Activated CD4-positive, alpha-beta T cell treated with anti-CD3 and anti-CD28 coated beads, Interleukin-2, amount 10 ng/mL, durations not matched to agents 7 days and 5 days (primary cell): ENCODE measurements at places on chromosomes 7 and 10.
A peak's percentile ranks its signal among the peaks of the same experiment; 100 is the strongest.

DNA sequence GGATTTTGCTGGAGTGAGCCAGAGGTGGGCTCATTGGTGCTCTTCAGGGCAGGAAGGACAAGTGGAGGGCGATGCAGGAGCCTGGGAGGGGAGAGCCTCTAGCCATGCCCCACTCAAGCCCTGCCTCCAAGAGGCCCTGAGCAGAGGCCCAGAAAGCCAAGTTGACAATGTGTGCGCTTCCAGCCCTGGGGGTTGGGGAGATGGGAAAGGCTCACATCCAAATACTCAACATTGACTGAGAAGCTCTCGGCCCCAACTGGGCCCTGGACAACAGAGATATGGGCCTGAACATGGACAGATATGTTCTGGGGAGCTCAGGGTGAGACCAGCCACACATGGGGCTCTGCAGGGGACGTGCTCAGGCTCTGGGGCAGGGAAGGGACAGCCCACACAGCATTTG is 39.0 kb downstream of the FRMPD2 start:
- no peak for DNase-seq

DNA sequence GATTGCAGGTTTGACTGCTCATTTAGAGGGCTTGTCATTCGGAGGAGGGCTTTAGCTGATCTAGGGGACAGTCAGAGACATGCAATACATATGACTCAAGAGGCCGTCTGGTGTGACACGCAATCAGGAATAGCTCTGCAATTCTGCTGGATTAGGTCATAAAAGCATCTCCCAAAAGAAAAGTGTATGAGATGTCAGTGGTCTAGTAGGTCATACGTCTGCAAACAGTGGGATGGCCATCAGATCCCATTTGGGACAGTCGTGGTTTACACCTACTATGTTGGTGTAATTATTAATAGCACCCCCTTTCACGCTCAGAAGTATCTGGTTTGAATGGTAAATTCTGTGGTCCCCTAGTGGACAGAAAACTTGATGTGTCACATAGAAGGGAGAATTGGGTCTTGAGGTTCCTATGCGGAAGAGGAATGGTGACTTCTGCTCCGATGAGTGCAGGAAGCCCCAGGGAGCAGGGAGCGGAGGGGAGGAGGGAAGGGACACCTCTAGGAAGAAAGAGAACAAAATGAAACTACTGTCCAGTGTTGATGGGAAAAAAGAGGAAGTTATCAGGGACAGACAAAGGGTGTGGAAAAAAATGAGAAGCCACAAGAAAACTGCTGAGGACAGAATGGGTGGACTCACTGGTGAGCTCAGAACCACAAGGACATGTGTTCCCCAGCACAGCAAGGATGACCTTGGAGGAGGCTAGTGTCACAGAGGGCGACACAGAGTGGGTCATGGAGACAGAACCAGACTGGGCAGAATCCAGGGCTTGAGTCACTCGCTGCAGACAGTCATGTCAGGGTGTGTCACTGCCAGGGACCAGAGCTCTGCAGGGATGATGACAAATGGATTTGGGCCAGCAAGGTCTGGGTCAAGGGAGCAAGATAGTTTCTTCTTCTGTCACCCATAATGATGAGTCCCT is 59.9 kb downstream of the MAP3K8 start:
- no peak for DNase-seq

DNA sequence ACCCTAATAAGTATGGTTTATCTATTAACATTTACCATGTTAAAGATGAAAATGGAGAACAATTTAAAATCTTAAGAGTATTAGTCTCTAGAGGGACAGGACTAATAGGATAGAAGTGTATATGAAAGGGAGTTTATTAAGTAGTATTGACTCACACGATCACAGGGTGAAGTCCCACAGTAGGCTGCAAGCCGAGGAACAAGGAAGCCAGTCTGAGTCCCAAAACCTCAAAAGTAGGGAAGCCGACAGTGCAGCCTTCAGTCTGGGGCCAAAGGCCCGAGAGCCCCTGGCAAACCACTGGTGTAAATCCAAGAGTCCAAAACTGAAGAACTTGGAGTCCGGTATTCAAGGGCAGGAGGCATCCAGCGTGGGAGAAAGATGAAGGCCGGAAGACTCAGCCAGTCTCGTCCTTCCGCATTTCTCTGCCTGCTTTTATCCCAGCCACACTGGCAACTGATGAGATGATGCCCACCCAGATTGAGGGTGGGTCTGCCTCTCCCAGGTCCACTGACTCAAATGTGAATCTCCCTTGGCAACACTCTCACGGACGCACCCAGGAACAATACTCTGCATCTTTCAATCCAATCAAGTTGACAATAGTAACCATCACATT is 140.8 kb upstream of the FAM20C start:
- DNase-seq = no peak

- no peak for DNase-seq
Measured at GRCh38 chr7:56063500-56063881, 595 bp upstream of the SUMF2 start.

- DNase-seq = no peak
Measured at GRCh38 chr10:96342402-96342801, 16.4 kb downstream of the OPALIN start.

DNA sequence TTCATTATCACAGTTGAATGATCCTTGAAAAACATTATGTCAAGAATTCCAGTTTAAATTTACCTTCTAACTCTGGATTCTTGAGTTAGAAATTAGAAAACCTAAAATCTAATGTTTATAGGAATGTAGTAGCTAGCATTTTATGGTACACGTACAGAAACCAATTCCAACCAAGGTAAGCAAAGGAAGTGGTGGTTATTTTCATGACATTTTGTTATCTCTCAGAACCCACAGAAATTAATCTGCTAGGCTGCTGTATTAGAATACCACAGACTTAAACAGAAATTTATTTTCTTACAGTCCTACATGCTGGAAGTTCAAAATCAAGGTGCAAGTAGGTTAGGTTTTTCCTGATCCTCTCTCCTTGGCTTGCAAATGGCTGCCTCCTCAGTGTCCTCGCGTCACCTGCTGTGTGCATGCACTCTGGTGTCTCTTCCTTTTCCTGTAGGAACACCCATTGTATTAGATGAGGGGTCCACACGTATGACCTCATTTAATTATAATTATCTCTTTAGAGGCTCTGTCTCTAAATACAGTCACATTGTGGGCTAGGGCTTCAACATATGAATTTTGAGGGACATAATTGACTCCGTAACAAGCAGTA is 8.5 kb upstream of the CSTF2T start:
- DNase-seq = no peak

- no peak for DNase-seq
Measured at GRCh38 chr10:125700355-125700911, 17.5 kb upstream of the TEX36 start.

GRCh38 chr10:19421674-19422073 is 373.1 kb downstream of the MALRD1 start:
- DNase-seq = no peak

DNA sequence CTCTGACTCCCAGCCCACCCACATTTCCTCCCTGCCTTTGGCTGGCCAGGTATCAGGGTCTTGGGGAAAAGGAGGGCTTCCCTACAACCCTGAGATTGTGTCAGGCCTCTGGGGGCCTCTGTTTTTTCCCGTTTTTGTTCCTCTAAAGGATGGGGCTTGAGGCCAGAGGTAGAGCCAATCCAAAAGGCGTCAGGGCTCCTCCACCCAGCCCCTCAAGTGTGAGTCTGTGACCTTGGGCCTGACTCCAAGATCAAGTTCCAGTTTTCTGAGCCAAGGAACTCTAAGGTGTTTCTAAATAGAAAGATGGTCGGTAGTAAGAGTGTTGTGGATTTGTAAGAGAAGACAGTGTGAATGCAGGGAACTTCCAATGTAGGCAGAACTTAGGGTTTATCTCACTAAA is 6.6 kb downstream of the EEPD1 start:
- DNase-seq = no peak

DNA sequence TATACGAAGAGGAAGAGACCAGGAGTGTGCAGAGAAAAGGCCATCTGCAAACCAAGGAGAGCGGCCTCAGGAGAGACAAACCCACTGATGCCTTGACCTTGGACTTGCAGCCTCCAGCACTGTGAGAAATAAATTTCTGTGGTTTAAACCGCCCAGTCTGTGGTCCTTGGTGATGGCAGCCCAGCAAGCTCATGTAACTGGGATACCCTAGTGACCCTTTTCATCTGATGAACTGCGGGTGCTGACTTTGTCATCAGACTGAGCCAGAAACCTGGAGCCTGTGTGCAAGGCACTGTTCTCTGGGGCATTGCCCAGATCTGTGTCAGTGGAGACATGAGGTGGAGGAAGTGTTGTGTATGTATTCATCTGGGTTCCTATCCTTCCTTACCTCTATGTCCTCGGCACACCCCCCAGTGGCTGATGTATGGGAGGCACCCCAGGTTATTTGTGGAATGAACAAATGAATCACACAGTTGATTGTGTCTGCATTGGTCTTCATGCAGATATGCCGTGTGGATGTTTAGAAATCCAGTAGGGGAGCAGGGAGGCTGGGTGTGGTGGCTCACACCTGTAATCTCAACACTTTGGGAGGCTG is 64.5 kb upstream of the BTBD16 start:
- no peak for DNase-seq

- no peak for DNase-seq
Measured at GRCh38 chr7:78399033-78399769, 600.6 kb downstream of the PHTF2 start.

DNA sequence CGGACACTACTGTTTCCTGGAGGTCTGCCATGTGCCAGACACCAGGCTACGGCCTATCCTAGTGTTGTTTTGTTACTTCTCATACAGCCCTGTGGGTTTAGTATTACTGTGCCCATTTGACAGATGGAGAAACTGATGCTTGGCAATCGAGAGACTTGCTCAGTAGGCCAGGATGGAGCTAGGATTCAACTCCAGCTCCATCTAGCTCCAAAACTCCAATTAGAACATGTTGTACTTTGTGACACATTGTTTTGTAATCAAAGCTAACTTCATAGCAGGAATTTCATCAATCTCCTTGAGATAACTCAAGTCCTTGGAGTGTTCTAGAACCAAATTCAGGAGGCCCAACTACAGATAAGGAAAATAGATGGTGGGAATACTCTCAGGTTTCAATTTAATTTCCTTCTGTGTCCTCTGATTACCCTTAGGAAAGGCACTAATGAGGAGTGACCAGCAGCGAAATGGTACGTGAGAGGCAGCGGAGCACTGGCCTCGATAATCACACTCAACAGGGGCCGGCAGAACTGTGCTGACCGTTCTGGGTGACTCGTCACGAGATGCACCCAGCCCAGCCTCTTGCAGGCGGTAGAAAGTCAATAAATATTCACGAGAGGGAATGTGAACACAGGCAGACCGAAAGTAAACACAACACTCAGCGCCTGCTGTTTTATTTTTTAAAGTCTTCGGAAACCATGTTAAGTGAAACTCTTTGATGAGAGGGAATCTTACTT is 269.6 kb upstream of the NEBL start:
- no peak for DNase-seq

DNA sequence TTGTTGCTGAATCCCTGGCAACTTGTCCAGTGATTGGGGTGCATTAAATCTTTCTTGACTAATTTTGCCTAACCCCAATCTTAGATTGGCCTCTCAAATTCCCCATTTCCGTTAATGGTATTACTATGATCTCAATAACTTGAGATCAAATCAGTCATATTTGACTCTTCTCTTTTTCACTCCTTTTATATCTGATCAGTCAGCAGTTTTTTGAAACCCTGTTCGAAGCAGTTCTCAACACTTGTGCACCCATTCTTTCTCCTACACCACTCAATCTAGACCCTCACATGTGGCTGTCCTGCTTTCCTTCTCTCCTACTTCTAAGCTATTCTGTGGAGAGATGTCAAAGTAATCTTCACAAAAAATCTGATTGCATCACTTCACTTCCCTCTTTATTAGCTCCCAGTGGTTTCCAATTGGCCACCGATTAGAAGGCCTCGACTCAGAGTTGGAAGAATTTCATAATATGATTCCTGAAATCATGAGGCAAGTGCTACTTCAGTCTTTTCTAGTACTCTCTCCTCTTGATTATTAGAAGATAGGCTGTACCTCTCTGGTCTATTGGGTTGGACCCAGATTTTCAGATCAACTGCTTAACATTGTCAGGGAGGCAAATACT is 128.9 kb downstream of the ZNF365 start:
- DNase-seq = no peak

DNA sequence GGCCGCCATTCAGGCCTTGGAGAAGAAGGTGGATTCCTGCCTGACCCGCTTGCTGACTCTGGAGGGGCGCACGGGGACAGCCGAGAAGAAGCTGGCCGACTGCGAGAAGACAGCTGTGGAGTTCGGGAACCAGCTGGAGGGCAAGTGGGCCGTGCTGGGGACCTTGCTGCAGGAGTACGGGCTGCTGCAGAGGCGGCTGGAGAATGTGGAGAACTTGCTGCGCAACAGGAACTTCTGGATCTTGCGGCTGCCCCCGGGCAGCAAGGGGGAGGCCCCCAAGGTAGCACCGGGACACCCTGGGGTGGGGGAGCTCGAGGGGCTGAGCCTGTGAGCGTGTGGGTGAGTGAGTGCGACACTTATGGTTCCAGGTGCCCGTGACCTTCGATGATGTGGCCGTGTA is 4.5 kb downstream of the ZNF783 start:
- DNase-seq = no peak

DNA sequence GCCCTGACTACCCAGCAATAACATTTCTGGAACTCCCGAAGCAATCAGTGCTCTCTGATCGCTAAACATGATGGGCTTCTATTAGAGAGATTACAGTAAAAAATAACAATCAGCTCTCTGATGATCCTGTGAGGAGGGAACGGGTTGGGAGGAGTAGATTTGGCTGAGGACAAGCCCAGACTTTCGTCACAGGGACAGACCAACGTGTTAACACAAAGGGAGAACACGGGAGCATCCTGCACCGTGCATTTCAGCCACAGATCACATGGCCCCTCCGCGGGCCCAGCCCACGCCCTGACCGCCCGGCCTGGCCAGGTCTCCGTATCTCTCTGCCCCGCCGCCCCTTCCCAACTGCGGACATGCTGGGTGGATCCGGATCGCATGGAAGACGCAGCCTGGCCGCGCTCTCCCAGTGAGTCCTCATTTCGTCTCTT is 95.0 kb upstream of the AGBL3 start:
- DNase-seq = no peak

- DNase-seq = no peak
Measured at GRCh38 chr7:108010377-108010776, 7.4 kb upstream of the LAMB1 start.

GRCh38 chr10:10677479-10677878 is 340.2 kb upstream of the CELF2 start:
- peak; percentile 53 for DNase-seq

DNA sequence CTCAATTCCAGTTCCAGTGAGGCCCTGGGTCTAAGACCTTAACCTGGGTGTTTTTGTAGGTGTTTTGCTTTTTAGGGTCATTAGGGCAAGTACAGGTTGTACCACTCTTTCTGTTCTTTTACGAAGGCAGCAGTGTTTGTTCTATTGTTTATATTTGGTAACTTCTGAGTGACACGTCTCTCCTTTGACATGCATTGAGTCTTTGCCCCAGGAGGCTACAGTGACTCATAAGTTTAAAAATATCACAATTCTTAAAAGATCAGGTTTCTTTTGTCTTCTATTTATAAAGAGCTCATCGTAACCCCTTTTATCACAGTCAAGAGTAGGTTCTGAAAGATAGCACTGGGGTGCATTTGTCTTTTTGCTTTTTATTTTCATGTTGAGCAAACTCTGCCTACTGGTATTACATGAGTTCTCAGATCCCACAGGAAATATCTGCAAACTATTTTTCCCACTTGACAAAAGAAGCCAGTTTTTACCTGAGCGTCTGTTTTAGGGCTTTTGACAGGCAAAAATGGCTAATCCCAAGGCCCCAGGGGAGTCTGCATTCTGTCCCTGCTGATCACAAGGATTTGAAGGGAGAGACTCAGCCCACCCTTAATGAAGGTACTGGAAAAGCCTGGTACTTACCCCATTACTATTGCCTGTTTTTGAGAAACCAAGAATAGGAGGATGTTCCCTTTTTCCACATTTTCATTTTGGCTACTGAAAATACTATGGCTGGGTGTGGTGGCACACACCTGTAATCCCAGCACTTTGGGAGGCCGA is 7.9 kb downstream of the NUDT13 start:
- no peak for DNase-seq
